ENCODE measurements at places on chromosomes 6 and 20.

DNA sequence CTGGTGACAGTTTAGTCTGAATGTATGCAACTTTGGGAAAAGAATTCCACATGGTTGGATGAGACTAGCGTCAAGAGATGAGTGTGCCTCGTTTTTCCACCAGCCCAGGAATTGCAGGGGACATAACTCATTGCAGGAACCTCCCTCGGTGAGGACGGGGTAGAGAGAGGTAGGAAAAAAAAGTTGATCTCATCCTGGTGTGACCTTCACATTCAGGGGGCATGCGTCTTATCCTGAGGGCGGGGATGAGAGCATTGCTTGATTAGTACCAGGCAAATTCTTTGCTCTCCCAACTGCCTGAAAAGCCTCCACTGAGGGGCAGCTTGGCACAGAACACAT lies 11.8 kb downstream of the TLDC2 start:
- DNase-seq: no peak

- no peak for DNase-seq
These were observed 95.1 kb downstream of the IRAK1BP1 start for GRCh38 chr6:78962448-78962847.

DNA sequence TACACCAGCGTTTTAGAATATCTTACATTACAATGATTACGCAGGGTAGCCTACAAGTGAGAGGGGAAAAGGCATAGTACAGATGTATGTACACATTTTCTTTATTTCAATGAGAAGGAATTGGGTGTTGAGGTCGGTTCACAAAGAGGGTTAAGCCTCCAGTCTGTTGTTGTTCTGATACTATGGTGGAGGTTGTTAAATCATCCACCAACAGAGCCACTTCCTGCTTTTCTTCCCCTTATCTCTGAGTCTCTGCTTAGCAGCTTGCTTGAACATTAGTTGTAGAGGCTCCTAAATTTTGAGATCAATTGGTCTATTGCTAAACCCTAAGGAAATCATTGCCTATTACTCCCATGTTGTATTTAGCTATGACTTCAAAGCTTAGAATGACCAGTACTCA lies 7.3 kb downstream of the RGS17 start:
- DNase-seq: no peak

DNA sequence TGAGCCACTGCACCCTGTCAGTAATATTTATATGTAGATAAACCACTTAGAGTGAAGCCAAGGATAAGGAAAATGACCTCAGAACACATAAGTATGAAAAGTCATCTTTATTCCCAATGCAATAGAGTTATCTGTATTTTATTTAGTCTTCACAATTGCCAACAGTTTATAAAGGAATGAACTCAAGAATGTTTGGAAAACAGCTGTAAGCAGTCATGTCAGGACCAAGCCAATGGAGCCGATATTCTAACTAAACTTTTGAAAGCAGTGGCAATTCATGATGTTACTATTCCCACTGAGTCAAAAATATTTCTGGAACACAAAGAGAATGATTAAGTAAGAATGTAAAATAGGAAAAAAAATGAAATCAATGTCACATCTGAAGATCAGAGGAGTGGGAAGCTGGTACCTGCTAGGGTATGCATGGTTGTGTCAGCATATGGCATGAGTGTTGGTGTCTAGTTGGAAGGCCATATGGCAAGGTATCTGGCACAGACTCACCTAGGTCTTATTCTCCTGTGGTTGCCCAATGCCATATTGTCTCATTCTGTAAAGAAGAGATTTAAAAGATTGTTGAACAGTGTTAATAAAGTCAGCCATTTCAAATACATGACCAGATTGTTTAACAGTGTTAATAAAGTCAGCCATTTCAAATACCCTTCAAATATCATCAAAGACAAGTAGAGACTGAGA lies 118.2 kb downstream of the ADAT2 start:
- DNase-seq: no peak

DNA sequence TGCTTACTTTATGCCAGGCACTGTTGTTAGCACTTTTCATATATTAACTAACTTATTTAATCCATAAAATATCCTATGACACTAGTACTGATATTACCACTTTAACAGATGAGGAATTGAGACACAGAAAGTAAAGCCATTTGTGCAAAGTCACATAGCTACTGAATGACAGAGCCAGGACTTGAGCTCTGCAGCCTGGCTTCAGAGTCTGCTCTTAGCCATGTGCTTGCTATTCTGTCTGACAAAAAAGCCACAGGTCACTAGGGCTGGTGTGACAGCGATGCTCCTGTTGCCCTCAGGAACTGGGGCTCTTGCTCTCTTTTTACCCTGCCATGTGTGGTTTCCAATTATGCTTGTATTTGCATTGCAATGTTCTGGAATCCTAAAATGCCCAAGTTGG lies 44.7 kb upstream of the RNF8 start:
- DNase-seq: no peak

DNA sequence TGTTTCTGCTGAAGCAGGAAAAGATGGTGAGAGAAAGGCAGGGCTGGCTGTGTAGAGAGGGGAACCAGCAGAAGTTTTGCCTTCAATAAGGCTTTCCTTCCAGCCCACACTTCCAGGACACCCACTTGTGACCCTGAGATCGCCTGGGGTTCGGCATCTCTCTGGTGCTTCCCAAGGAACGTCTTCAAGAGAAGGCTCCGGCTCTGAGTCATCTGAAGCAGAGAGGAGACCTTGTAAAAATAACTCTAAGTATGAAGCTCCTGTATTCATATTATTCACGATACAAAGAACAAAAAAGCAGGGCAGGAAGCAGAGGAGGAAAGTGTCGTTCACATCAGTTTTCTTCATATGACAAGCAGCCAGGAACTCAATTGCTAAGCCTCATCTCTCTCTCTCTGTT lies 95.4 kb upstream of the MRPS10 start:
- peak; percentile 70 for DNase-seq

GRCh38 chr6:142342986-142343385 lies 41.2 kb downstream of the ADGRG6 start:
- DNase-seq: no peak

- DNase-seq: no peak
These were observed 57.2 kb upstream of the PCSK2 start for GRCh38 chr20:17169585-17170136.

- DNase-seq: peak; percentile 14
These were observed 16.1 kb upstream of the SLC17A3 start for GRCh38 chr6:25889877-25890853.

DNA sequence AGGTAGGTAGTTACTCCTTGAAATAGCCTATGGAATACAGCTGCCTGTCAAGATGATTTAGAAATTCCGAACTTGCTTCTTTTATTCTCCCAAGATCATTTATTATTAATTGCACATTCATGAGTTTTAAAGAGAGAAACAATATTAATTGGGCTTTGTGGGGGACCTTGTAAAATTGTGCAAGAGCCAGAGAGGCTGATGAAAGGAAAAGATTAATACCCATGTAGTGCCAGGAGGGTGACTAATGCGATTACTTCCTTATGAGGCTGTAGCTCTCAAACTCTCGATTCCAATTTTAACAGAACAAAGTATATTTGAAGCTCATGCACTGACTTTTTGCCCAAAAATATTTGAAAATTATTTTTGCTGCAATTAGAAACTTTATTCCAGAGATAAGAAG lies 423.8 kb upstream of the ID4 start:
- DNase-seq: peak; percentile 60

- DNase-seq: no peak
These were observed 43.2 kb upstream of the CTNNBL1 start for GRCh38 chr20:37650661-37651060.

DNA sequence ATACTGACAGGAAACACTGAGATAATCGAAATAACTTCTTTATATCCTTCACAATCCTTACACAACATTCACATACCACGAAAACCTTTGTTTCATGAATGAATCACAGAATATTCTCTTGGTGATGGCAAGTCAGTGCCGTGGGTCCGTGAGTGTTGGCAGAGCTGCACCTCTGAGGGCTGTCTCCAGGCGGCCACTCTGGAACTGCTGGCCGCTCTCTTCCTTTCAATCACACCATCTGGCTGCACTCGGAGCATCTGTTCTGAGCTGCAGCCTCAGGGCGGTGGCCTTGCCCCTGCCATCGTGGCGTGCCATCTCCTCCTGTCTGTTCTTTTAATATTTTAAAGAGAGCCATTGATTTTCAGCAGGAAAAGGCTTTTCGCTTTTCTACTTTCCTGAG lies 129.4 kb upstream of the AFDN start:
- peak; percentile 17 for DNase-seq

GRCh38 chr6:83677791-83678190 lies 31.1 kb downstream of the SNAP91 start:
- DNase-seq: no peak

DNA sequence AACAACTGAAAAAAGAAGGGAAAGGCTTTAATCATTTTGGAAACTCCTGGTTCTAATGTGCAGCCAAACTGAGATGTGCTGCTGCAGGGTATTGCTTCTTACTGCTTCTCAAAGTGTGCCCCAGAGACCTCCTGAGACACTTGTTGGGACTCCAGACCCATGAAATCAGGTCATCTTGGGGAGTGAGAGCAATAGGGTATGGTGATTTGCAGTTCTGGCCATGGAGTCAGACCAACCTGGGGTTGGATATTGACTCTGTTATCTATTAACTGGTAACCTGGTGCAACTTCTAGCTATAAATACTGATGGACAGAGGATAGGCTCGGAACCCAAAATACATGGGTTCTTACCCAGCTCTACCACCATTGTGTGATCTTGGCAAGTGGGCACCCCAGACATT lies 3.8 kb downstream of the TSPO2 start:
- DNase-seq: no peak

- DNase-seq: no peak
These were observed 2.1 kb upstream of the TMX4 start for GRCh38 chr20:8021541-8022269.

- DNase-seq: peak; percentile 4
These were observed 101.3 kb downstream of the OR2B2 start for GRCh38 chr6:27810768-27811450.

GRCh38 chr6:52724406-52725121 lies 38.7 kb downstream of the GSTA2 start:
- DNase-seq: peak; percentile 49

GRCh38 chr20:63091901-63092659 lies 85.3 kb upstream of the BHLHE23 start:
- DNase-seq: no peak

GRCh38 chr20:20002101-20002998 lies 14.8 kb upstream of the NAA20 start:
- DNase-seq: no peak

GRCh38 chr6:33418690-33419291 lies 884 bp upstream of the CUTA start:
- DNase-seq: no peak

DNA sequence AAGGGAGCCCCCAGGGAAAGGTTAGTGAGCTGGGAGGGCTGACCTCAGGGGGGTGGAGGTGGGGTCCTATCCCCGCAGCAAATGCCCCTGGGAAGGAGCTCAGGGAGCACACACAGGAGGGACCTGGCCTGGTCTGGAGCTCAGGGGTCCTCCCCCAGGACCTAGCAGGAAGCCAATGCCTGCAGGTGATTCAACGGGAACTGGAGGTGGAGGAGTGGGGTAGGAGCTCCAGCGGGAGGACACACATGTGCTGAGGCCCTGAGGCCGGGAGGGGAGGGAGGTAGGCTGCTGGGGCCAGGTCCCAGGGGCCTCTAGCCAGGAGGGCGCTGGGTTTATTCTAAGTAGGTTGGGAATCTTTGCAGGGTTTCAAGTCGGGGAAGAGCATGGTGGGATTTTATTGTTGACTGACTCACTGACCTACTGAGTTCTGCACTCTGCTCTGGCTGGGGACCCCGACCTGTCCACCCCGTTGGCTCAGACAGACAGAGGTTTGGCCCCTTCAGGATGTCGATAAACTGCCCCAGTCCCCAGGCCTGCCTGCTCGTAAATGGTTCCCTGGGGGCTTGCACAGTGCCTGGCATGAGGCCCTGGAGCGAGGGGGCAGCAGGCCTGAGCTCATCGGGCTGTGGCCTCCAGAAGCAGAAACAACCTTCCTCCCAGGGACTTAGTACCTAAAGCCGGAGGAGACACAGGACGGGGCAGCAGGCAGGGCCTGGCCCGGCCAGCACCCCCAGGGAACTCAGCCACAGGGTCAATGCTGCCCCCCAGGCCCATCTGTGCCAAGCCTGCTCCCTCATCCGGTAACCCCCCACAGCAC lies 62.3 kb downstream of the RIPOR3 start:
- no peak for DNase-seq

DNA sequence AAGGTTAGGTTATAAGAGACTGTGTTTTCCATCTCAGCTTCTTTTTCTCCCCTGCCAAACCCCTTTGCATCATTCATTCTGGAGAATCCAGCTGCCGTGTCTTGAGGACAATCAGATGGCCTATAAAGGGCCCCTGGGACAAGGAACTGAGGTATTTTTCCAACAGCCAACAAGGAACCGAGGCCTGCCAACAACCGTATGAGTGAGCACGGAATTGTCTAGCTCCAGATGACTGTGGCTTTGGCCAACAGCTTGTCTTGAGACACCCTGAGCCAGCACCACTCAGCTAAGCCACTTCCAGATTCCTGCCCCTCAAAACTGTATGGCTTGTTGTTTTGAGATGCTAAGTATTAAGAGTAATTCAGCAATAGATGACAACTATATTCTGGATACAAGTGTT lies 433.7 kb upstream of the HSF2 start:
- DNase-seq: no peak

- DNase-seq: no peak
These were observed 735 bp upstream of the MOG start for GRCh38 chr6:29656157-29656556.

GRCh38 chr20:17498641-17499040 lies 32.5 kb downstream of the BFSP1 start:
- no peak for DNase-seq

DNA sequence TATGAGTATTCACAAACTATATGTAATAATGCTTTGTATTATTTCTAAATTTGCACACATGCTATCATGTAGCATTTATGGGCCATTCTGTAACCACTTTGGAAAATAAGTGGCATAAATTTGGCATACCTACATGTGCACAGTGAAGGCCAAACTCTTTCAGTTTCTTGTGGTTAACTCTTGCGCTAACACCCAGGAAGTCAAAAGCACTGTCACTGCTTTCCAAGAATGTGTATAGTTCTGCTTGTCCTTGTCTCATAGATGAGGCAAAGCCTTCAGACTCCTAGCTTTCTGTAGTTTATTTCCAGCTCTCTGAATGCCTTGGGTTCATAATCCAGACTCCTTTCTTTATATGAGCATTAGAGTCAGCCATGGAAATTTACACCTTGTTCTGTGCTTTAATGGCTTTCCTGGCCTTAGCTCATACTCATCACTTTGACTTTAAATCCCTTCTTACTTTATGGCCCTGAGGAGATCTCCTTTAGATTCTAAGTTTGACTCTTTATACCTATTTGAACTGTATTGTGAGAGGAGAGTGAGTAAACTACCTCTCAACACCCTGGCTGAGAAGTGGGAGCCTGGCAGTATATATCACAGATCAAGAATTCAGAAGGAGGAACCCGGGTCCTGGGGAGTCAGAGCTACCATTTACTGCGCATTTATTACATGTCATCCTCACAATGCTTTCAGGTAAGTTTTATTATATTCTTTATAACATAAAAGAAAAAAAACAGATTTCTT lies 949 bp upstream of the SLC17A3 start:
- no peak for DNase-seq

GRCh38 chr6:96735332-96735731 lies 101.9 kb downstream of the GPR63 start:
- DNase-seq: no peak

- DNase-seq: no peak
These were observed 47.9 kb downstream of the EPB41L2 start for GRCh38 chr6:131015025-131015591.

All from astrocyte of the spinal cord (primary cell).